ENCODE measurements at places on chromosomes 5 and 9. TPM values are rescaled to one million over a fixed set of nuclear protein-coding genes. Genes with fewer than 3 reads are reported as not detected.

DNA sequence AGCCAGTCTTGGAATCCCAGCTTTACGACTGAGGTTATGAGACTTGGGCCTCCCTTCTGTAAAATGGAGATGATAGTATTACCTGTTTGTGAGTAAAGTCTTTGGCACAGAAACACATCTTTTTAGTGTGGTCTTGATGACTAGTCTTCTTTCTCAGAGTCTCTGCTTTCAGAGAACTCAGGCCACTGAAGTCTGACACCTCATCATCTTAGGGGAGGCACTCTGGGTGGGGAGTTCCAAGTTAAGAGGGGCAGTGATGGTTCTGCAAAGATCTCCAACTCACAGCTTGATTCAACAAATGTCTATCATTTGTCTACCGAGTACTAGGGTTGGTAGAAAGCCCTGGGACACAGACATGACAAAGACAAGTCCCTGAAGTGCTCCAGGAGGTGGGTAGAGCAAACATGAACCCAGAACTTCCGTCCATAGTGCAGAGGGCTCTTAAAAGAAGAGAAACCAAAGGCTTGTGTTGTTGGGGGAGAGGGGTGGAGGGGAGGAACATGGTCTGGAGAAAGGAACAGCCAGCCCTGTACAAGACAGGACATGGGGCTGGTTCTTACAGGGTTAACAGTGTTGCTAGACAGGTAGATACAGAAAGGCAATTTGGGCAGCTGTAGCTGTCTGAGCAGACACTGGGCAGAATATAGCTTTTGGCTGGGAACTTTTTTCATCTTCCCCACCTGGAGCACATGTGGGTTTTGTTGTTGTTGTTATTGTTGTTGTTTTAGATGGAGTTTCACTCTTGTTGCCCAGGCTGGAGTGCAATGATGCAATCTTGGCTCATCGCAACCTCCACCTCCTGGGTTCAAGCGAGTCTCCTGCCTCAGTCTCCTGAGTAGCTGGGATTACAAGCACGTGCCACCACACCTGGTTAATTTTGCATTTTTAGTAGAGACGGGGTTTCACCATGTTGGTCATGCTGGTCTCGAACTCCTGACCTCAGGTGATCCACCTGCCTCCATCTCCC, 2.6 kb upstream of the CD14 start:
- H3K27me3 ChIP-seq = no peaks in the 10 kb centered on the region
- H3K4me3 ChIP-seq = no peak overlapping the region
- peaks cover 15% of the 10 kb centered on the region for H3K4me1 ChIP-seq
- no peaks in the 10 kb centered on the region for H3K36me3 ChIP-seq

Gene CDH10
- total RNA-seq = 5.5 TPM

DNA sequence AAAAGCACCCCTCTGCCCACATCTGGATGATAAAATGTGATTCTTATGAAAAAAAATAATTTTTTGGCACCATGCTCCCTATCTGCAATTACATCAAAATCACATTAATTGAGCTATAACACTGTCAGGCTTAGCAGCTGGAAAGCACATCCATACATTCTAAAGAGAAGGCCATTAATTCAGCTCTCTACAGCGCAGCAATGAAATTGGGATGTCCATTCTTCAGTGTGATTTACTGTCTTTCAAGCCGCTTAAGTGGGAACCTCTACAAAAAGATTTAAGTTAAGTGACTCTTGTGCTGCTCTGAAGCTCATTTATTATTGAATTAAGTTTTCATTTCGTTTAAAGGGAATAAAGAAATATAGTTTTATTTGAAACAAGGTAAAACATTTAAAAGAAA, 171.3 kb downstream of the EBF1 start:
- peaks cover 34% of the 10 kb centered on the region for H3K27me3 ChIP-seq
- no peak overlapping the region for H3K27ac ChIP-seq
- no peak overlapping the region for H3K4me3 ChIP-seq
- no peak for DNase-seq
- H3K36me3 ChIP-seq = peaks cover 3% of the 10 kb centered on the region

DNA sequence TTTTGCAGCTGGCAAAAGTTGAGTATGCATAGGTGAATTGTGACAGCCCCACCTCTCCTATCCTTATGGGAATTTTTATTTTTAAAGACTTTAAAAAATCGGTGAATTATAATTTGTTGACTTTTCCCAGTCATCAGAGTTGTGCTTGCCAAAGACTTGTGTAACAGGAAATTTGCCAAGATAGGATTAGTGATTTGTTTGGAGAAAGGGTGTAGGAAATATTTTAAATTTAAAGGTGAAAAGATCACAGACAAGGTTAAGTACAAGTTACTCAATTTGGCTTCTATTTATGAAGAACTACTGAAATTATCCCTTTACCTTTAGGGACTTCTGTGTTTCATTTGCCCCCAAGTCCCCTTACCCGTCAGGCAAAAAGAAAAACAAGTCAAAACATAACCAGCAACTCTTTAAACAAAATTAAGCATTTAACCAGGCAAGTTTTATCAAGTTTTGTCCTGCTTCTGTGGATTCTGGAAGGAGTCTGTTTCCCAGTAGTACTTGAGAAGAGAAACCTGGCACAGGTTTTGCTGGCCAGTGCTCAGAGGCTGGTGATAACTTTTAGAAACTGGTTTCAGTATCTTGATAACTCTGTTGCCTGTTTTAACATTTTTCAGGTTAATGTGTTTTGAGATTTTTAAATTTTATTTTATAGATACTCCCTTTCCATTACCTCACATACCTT, 285.4 kb downstream of the MAST4 start:
- H3K4me1 ChIP-seq = peaks cover 19% of the 10 kb centered on the region
- DNase-seq = no peak
- no peaks in the 10 kb centered on the region for H3K36me3 ChIP-seq
- no peak overlapping the region for H3K4me3 ChIP-seq
- H3K27me3 ChIP-seq = no peaks in the 10 kb centered on the region
- no peak overlapping the region for H3K27ac ChIP-seq

Gene CCDC180
- total RNA-seq = 7.0 TPM

GRCh38 chr9:135478829-135479468, 633 bp upstream of the PPP1R26 start:
- peak overlapping the region; percentile 90 for H3K4me3 ChIP-seq
- H3K36me3 ChIP-seq = no peaks in the 10 kb centered on the region
- no peaks in the 10 kb centered on the region for H3K27me3 ChIP-seq
- DNase-seq = no peak
- peaks cover 5% of the 10 kb centered on the region for H3K4me1 ChIP-seq
- H3K27ac ChIP-seq = peak overlapping the region; percentile 58

Gene CDK5RAP2
- 69.2 TPM for total RNA-seq

Gene MYMK
- not detected for total RNA-seq

DNA sequence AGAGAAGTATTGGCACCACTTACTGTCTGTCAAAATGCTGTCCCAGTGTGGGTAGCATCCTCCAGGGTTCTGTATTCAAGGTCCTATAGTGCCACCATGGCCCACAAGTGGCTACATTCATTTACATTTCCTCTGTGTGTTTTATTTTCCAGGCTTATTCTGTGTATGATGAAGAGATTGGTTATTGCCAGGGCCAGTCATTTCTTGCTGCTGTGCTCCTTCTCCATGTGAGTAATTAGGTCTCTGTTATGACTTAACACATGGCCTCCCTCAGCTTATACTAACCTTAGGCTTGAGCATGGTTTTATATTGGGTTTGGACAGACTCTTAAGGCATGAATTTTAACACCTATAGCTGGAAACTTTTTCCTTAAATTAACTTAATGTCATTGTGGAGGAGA, 36.7 kb downstream of the GPR21 start:
- DNase-seq = no peak
- H3K4me3 ChIP-seq = no peak overlapping the region
- H3K36me3 ChIP-seq = peaks cover 31% of the 10 kb centered on the region
- H3K27ac ChIP-seq = no peak overlapping the region
- no peaks in the 10 kb centered on the region for H3K4me1 ChIP-seq

- DNase-seq = no peak
- H3K4me1 ChIP-seq = peaks cover 4% of the 10 kb centered on the region
- H3K36me3 ChIP-seq = peaks cover 4% of the 10 kb centered on the region
- no peak overlapping the region for H3K4me3 ChIP-seq
These were observed 9.2 kb upstream of the CXCL14 start for GRCh38 chr5:135587721-135588663.

- H3K27me3 ChIP-seq = no peaks in the 10 kb centered on the region
- H3K4me1 ChIP-seq = peaks cover 35% of the 10 kb centered on the region
- H3K36me3 ChIP-seq = no peaks in the 10 kb centered on the region
- DNase-seq = no peak
- H3K4me3 ChIP-seq = peak overlapping the region; percentile 93
These were observed 8.9 kb upstream of the AKNA start for GRCh38 chr9:114396558-114397218.

Gene C5
- 4.9 TPM for total RNA-seq

DNA sequence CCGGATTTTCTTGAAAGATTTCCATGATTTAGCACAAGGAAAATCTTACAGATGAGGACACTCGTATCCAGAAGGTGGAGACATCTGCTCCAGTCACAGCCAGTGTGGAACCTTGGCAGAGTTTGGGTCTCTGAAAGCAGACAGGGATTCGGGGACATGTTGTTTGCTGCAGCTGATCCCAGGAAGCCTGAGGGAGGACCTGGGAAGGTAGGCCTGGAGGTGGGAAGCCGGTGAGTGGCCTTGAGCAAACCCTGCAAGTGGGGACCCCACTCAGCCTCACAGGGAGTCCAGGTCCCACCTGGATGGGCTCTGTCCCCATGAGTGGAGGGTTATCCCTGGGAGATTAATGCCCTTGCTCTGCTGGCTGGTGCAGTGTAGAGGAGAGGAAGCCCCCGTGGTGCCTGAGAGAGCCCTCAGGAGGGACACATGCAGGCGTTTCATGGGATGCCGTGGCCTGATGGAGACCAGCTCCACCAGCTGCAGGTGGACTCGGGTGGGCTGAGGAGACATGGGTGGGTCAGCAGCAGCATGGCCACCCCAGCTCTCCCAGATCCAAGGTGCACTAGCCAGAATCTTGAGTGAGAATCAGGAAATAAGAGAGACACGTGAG, 7.8 kb downstream of the MRPS2 start:
- peaks cover 4% of the 10 kb centered on the region for H3K27me3 ChIP-seq
- H3K4me3 ChIP-seq = no peak overlapping the region
- peaks cover 15% of the 10 kb centered on the region for H3K4me1 ChIP-seq
- H3K36me3 ChIP-seq = no peaks in the 10 kb centered on the region

DNA sequence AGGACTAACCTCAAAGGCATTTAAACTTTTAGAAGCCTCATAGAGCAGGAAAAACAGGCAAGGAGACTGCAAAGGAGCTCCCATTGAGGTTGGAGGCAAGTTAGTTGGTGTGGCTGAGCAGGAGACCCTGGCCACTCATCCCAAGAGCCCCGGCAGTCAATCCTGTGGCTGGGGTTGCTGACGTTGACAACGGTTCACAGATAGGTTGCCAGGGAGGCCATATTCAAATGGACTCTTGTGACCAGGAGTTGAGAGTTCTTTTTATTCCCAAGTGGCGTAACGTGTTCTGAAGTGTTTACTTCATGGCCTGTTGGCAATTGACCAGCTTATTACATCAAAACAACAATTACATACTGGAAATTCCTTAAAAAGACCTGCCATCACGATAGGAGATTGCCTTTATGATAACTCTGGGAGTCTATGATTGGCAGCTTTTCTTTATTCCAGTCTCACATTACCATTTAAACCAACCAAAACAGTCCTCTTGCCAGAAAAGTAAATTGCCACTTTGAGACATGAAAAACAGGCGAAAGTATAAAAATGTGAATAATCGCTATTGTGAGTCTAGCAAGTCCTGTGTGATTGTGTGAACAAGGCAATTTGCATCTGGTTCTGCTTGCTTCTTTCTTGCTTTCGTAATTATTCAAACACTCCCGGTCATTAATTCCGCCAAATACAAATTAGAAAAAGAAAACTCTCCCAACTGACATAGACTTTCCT, 394.9 kb downstream of the MED10 start:
- H3K36me3 ChIP-seq = no peaks in the 10 kb centered on the region
- no peak overlapping the region for H3K4me3 ChIP-seq
- H3K27me3 ChIP-seq = no peaks in the 10 kb centered on the region
- H3K27ac ChIP-seq = no peak overlapping the region
- no peak for DNase-seq
- peaks cover 17% of the 10 kb centered on the region for H3K4me1 ChIP-seq

Gene LCN2
- total RNA-seq = 12.4 TPM

DNA sequence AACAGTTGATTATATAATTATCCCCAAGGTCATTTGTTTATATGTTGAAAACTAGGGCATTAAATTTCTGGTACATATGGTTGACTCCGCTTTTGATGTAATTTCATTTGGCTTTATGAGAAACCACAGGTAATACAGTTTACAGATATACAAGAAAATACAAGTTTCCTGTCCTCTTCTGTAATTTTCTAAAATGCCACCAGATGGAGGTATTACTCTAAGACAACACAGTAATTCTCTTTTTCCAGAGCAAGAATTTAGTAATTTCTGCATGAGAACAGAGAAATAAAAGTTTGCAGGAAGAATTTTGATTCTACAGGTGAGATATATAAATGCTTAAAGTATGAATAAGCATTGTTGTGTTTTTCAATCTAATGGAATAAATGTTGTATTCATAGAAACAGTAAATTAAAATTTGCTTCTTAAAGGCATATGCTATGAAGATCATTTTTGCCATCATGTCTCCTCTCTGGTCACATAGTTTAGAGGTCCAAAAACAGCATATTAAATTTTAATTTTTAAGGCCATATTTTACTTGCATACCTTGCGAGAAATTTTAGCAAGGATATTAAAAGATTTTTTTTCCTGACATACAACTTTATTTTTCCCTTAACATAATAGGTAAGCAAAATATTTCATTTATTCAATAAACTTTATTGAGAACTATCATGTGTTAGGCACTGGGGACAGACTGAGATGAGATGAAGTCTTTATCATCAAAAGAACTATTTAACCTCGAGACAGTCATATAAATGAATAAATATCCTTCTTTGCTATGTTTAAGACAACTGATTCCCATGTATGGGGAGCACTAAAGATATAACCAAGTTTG, 22.7 kb downstream of the CHD1 start:
- H3K27ac ChIP-seq = peak overlapping the region; percentile 48
- no peaks in the 10 kb centered on the region for H3K27me3 ChIP-seq
- no peak overlapping the region for H3K4me3 ChIP-seq
- peaks cover 12% of the 10 kb centered on the region for H3K36me3 ChIP-seq

Gene LEAP2
- 2.5 TPM for total RNA-seq

DNA sequence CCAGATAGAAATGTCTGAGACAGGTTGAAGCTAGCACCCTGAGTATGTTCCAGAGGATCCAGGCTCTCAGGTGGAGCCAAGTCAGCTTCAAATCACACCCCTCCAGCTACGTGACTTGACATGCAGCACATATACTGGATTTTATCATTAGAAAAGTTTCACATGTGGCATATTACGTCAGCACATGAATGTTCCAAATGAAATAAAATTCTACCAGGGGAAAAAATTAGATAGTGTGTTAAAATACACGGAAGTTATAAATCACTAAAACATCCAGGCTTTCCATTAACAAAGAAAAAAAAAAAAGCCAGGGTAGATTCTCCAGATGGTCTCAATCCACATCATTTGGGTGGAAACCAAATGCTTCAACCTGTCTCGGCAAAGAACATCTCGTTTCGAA, 251.6 kb downstream of the MPDZ start:
- no peaks in the 10 kb centered on the region for H3K4me1 ChIP-seq
- H3K27me3 ChIP-seq = no peaks in the 10 kb centered on the region
- no peak overlapping the region for H3K4me3 ChIP-seq
- no peak for DNase-seq
- no peak overlapping the region for H3K27ac ChIP-seq
